NT2/D1 (cell line): ENCODE measurements at places on chromosomes 5 and 9.

DNA sequence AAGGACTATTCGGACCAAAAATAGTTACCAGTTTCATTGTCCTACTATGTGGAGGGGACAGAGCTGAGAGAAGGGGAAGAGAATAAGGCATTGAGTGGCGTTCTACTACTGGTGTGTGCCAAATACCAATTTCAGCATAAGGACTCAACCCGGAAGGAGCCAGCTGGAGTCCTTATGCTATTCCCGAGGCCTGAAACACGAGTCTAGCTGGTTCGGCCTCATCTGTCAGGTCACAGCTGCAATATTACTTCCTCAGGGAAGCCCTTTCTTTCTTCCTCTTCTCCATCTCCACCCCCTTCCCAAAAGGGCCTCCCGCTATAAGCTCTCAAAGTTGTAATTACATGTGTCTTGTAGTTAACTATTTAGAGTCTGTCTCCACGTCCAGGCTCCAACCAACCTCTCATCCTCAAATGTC, 20.5 kb upstream of the FER start:
- DNase-seq: no peak

DNA sequence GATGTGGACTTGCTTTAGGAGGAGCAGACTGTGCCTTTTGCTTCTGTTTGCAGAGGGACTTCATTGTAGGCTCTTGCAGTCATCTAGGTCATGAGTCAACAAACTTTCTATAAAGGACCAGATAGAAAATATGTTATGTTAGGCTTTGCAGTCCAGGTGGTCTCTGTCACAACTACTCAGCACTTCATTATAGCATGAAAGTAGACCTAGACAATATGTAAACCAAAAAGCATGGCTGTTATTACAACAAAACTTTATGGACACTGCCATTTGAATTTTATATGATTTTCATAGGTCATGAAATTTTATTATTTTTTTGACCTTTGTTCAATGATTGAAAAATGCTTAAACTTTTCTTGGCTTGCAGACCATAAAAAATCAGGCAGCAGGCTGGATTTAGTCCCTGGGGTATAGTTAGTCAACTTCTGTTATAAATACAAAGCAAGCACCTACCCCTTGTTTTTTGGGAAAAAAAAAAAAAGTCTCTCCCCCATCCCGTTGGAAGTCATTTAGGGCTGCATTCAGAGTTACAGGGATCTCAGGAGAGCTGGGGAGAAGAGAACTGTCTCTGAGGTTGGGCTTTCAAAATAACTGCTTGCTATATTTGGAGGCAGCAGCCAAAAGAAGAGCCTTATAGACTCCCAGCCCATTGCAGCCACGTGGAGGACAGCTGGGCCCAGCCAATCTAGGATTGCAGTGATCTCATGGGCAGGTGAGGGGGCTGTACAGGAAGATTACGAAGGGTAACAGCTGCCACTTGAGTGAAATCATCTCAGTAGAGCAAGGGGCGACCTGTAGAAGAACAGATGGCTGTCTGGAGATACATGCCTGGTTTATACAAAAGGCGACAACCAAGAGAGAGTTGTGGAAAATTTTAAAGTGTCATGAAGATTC, 136.6 kb upstream of the TNC start:
- no peak for DNase-seq

DNA sequence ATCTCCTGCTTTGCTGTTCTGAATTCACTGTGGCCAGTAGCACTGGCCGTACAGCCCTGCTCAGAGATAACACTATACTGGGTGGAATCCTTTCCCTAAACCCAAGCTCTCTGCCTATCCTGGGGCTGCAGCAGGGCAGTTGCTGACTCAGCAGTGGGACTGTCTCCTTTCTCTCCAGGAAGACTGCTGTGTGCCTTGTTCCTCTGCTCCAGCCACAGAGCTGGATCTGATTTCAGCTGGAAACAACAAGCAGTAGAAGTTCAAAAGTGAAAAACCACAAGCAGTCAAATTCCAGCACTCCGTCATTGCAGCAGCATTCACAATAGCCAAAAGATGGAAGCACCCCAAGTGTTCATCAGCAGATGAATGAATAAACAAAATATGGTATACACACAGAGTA, 105.0 kb downstream of the FBXL7 start:
- no peak for DNase-seq

GRCh38 chr5:140631036-140631417, 1.9 kb downstream of the CD14 start:
- no peak for DNase-seq
